Left hindlimb (tissue), 1 donor: ENCODE measurements at places on chromosomes 4 and X.

- no peak for DNase-seq
Measured at GRCh38 chr4:99998062-99998867, 48.2 kb upstream of the H2AZ1 start.

- DNase-seq = no peak
Measured at GRCh38 chr4:36747277-36748129, 466.1 kb downstream of the DTHD1 start.

GRCh38 chr4:42809419-42810084 is 83.0 kb upstream of the GRXCR1 start:
- no peak for DNase-seq

- DNase-seq = peak; percentile 58
Measured at GRCh38 chr4:38205261-38205660, 245.1 kb downstream of the PTTG2 start.

GRCh38 chr4:52012651-52013050 is 7.5 kb downstream of the LRRC66 start:
- DNase-seq = no peak

GRCh38 chr4:107863416-107863815 is 38.7 kb downstream of the SGMS2 start:
- no peak for DNase-seq

DNA sequence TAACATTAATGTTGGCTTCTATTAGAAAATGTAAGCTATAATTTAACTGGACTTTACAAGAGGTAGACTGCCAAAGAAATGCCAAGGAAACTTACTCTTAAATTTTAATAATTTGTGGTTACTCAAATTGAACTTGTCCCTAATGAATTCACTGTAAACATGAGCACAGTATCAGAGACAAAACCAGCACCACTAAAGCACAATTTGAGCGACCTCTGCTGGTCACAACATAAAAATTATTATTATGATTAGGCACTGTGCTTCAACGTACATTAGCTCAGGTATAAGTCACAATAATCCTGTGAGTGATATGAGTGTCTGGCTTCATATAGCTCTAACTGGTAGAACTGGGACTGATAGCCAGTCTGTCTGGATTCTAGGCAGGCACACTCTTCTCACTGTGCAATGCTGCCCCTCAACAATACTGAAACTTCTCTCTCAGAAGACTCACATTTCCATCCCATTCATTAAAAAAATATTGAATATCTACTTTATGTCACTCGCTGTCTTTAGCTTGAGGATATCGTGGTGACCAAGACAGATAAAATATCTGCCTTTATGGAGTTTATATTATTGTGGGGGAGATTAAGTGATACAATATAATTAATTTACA is 8.0 kb downstream of the NUDT6 start:
- no peak for DNase-seq

GRCh38 chr4:130747842-130748241 is 1651.9 kb downstream of the C4orf33 start:
- no peak for DNase-seq

DNA sequence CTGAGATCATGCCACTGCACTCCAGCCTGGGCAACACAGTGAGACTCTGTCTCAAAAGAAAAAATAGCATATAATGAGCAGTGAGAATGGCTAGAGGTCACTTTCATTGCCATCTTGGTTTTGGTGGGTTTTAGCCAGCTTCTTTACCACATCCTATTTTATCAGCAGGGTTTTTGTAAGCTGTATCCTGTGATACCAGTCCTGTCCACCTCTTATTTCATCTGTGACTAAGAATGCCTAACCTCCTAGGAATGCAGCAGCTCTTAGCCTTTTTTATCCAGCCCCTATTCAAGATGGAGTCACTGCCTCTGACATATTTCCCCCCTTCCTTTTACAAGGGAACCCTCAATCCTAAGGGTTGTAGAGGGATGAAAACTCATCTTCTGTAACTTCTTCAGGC is 26.1 kb upstream of the IGFBP7 start:
- no peak for DNase-seq

DNA sequence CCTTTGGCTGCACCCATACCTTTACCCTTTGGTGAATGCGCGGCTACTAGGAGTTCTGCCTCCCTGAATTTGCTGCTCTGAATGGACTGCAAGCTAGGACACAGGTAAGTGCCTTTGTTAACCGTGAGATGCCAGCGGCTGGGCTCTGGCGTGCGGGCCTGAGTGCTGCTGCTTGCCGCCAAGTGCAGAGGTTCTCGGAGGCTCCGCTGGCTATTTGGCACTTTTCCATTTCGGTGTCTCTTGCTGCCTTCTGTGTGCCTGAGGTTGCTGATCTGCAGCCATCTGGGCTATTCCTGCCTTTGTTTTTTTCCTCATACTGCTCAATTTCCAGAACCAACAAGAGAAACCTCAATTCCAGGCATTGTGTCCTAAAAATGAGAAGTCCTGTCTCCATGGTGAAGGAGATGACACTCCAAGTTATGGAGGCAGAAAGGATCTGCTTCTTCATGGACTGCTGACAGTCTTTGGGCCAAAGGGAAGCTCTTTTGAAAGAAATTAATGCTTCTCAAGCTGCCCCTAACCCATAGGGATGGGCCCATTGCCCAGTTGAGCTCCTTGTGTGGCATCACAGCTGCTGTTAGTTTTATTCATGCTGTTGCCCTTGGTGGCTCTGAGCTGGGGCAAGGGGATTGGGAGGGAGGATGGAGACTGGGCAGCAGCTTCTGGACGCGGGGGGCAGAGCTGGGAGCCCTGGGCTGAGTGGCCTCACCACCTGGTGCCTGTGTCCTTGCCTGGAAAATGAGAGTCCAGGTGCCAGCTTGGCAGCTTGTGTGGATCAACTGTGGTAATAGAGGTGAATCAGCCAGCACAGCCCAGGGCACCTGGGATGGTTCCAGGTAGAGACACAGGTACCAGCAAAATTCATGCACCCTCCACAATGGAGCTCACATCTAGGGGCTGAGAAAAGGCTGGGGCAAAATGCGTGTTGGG is 3.8 kb upstream of the TBC1D14 start:
- DNase-seq = no peak

GRCh38 chr4:60396341-60397049 is 803.6 kb upstream of the ADGRL3 start:
- DNase-seq = no peak

GRCh38 chr4:156290811-156291210 is 337.1 kb upstream of the CTSO start:
- DNase-seq = no peak

DNA sequence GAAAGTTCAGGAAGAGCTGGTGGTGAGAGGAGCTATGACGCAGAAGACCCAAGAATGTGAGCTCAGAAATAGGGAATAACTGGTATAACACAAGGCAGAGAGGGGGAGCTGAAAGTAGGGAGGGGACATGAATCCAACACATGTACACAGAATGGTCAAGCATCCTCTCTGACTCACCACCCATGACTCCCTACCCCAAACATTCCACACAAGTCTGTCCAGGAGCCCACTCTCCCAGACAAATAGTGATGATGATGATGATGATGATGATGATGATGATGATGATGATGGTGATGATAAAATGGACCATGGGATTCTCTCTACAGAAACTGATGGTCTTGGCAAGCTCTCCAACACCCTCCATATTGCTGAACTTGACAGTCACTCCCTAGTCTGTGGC is 46.4 kb downstream of the NAT8L start:
- no peak for DNase-seq

GRCh38 chr4:47372561-47372960 is 90.9 kb downstream of the COMMD8 start:
- no peak for DNase-seq

DNA sequence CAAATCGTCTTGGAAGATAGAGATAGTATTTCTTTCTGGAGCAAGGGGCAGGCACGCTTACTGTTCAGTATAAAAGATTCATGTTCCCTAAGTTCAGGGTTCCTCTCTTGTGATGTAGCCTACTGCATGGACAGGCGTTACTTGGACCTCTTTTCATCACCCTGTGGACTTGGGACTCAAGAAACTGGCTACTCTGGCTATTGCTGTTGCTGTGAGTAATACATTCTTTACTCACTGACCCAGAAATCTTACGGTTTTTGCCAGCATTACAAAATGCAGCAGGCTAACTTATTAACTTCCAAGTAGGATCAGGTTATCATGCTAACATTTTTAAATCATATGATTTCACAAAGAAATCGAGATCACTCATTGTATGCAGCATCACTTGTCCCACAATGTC is 12.8 kb upstream of the GUCY1B1 start:
- DNase-seq = no peak

- no peak for DNase-seq
Measured at GRCh38 chr4:15836362-15836761, 58.2 kb downstream of the CD38 start.

GRCh38 chrX:13077168-13077567 is 32.7 kb upstream of the FAM9C start:
- DNase-seq = no peak

DNA sequence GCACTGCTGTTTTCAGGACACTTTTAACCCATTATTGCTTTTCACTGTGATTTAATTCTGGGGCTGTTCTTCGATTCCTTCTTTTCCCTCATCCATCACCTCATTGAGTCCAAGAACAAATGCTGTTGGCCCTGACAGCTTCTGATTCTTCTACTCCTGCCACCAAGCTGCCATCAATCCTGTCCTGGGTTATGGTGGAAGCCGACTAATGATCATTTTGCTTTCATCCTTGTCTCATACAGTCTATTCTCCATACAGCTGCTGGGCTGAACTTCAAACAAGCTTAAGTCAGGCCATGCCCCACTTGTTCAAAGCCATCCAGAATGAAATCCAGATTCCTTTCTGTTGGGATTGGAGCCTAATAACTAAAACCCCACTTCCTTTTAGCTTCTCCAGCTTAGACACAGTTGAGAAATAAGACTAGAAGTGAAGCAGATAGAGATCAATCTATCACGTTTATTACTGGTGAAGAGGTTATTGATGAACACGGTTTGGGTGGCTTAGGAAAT is 161.9 kb downstream of the STK32B start:
- no peak for DNase-seq

DNA sequence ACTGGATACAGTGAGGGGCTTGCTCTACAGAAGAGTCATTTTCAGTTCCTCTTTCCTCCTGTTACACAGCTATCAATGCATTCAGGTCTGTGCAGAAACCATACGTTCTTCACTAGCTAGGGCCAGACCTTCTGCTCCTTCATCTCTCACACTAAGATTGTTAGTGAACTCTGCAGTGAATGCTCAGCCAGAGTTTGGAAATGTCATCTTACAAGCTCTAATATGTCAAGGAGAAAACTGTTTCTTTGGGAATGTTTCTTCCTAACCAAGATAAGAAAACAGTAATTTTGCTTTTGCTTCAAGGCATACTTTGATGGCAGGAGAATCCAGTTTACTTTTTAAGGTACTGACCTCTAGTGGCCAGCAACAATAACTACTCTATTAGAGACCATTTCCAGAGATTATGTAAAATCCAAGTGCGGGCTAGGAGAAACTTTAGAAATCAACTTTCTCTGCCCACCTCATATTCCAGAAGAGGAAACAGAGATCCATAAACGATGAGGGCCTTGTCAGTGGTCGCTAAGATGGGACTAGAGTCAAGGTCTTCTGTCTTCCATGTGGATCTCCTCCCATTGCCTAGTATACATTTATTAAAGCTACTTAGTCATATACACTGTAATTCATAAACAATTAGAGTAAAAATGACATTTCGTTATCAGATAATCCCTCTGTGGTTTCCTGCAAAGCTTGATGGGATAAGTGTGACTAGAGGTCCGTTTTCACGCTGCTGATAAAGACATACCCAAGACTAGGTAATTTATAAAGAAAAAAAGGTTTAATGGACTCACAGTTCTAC is 12.1 kb upstream of the CC2D2A start:
- no peak for DNase-seq

GRCh38 chr4:188246488-188246887 is 107.2 kb downstream of the TRIML1 start:
- DNase-seq = no peak

- no peak for DNase-seq
Measured at GRCh38 chrX:105315248-105315647, 94.8 kb upstream of the TEX13A start.

DNA sequence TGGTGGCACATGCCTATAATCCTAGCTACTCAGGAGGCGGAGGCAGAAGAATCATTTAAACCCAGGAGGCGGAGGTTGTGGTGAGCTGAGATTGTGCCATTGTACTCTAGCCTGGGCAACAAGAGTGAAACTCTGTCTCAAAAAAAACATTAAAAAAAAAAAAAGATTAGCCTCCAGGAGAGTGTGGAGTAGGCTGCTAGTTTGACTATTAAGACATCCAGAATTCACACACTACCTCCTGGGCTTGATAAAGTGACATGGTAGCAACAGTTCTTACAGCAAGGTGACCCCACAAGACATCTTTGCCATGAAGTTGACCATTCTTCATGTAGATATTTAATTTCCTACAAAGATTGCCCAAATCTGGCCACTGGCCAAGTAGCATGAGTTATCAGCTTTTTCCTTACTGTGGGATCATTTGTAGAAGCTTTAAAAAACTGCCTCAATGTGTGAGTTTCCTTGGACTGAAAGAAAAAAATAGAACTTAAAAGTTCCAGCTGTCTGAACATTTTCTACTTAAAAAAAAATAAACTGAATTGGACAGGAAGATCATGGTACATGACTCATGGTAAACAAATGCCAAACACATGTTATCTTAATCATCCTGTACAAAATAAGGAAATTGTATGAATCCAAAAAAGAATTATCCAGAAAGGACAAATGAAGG is 35.3 kb upstream of the SPRY1 start:
- DNase-seq = no peak

DNA sequence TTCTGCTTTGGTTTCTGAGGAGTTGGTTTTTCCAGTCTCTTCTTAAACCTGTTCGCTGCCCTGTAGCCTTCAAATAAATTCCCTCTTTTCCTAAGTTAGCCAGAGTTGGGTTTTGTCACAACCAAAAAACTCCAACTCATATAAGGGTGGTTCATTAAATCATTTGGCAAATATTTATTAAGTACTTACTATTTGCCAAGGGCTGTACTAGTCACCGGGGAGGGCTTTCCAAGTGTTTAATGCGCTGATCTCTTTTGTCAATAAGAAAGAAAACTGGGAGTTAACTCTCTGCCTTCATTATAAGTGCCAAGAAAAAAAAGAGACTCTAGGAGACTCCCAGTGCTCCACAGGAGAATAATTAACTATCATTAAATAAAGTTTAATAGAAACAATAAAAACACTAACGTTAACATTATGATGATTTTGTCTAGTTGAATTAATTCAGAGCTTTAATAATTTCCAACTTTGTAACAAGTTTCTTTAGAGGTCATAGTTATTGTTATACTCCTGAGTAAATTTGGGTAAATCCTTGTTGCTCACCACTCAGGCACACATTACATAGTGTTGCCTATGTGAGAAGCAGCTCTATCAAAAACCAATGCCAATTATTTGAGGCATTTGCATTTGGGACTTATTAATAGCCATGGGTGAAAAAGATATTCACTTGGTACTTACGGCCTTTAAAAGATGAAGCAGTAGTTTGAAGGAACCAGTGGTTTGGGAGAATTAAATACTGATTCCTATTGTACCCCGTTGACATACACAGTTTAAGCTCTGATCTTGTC is 122.5 kb upstream of the TEX13D start:
- DNase-seq = no peak

- no peak for DNase-seq
Measured at GRCh38 chr4:98754736-98755135, 96.3 kb upstream of the TSPAN5 start.
